Anterior cingulate cortex (tissue), 58 donors: ENCODE measurements at places on chromosomes 11 and 22.

- no peak for DNase-seq
These were observed 6.8 kb upstream of the PLAAT3 start for GRCh38 chr11:63621071-63621470.

DNA sequence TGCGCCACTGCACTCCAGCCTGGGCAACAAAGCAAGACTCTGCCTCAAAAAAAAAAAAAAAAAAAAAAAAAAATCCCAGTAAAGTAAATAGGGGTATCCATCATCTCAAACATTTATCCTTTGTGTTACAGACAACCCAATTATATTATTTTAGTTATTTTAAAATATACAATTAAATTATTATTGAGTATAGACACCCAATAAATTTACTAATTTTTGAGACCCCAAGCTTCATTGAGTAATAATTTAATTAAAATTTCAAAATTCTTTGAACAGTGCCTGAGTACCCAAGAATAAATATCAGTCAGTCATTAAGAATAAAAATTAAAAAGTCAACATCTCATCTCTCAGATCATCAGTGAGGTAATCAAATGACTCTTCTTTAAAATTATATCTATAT lies at the start of gene OR52N4:
Gene OR52N4 (plus strand): TSS at position 301 of the 400 bp plus-strand sequence. CDS start 498 bp downstream, outside the sequence.
- DNase-seq, result no peak

- no peak for DNase-seq
These were observed 80.3 kb upstream of the SHISAL1 start for GRCh38 chr22:44393066-44393465.

GRCh38 chr11:127461241-127462064 lies 460.9 kb upstream of the KIRREL3 start:
- DNase-seq, result no peak

DNA sequence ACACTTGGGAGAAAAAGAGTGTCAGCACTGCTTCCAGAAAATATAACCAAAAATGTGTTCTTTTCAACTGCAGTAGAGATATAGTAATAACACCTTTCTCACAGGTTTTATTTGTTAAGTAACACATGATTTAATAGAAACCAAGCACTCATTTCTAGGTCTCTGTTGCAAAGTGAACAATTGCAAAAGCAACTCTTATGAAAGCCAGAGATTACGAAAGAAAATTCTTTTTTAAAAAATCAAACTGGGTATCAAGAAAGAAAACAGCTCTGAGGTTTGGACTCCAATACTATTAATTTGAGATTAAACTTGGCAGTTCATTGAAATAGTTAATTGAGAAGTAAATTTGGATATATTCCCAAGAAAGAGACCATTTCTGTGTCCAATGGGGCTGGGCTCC lies 9.8 kb upstream of the XKR3 start:
- DNase-seq, result no peak

GRCh38 chr22:43628250-43628649 lies 183.9 kb downstream of the EFCAB6 start:
- no peak for DNase-seq
